ENCODE measurements at places on chromosomes 3 and 15.

GRCh38 chr3:132623646-132624045 lies 26.6 kb downstream of the ACKR4 start:
- no peak for DNase-seq

GRCh38 chr3:157147099-157147803 lies 12.7 kb downstream of the CCNL1 start:
- no peak for DNase-seq

DNA sequence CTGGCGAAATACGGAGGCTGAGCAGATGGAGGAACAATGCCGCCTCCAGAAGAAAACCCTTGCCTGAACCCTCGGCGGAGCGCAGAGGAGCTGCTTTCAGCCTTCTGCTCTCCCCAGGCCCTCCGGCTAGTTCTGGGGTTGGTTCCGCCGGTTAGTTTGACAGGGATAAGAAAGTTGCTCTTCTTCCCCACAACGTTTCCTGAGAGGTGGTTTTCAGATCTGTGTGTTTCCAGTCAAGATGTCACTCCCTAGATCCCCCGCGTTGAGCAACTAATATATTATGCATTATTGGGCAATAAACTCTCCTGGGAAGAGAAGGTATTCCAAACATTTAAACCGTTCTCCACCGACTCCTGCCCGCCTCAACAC lies 551 bp downstream of the NLGN1 start:
- DNase-seq: no peak

DNA sequence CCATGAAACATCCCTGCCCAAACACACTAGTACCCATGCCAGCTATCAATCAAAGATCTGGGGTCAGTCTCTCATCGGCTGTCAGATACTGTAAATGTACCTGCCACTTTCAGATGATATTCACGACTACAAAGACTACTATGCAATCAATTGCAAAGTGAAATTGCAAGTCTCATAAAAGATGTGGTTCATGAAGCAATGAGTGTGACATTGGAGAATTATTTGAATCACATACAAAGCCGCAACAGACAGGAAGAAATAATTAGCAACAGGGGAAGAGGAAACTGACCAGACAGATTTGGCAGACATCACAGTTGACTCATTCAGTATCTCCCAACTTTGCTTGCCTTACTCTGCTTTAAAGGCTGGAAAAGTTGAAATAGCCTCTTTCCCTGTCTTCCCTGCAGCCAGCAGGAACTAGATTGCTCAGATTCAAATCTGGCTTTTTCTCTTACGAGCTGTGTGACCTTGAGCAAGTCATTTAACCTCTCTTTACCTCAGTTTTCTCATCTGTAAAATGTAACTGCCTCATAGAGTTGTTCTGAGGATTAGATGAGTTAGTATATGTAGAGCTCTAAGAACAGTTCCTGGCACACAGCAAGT lies 95.7 kb upstream of the C3orf80 start:
- DNase-seq: no peak

GRCh38 chr15:20356911-20357480 lies 184.6 kb downstream of the GOLGA6L6 start:
- DNase-seq: no peak

GRCh38 chr3:173584093-173584837 lies 186.7 kb downstream of the NLGN1 start:
- no peak for DNase-seq

- no peak for DNase-seq
These were observed 17.3 kb downstream of the KCNH8 start for GRCh38 chr3:19165654-19166053.

- DNase-seq: no peak
These were observed 2.6 kb upstream of the HCLS1 start for GRCh38 chr3:121663171-121663847.

DNA sequence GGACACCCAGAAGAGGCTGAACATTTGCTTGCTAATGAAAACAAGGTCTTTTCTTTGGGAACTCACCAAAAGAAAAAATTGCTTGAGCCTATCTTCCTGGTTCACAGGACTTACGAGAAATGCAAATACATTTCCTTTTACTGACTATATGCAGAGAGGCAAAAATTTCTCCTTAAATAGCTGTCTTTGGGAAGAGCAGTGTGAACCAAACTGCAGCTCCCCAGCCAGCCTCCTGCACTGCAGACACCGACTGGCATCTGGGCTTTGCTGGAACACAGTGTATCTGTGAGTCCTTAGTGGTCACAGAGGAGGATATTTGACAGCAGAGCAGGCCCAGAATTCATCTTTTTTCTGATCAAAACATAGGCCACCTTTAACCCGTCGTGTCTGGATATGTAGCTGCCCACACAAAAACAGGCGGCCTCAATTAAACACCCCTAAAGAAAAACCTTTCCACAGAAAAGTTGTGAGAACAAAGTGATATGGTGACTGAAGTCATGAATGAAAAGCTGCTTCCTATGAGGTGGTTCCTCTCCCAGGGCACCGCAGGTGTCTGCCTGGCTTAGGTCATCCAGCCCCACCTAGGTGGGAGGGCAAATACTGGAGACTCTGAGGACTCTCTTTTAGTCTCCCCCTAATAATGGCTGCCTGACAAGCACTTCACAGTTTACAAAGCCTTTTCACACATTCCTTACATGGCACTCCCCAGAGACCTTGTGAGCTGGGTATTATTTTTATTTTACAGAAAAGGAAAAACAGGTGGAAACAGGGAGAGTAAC lies 46.1 kb upstream of the TMEM158 start:
- DNase-seq: no peak

Measured in stimulated activated CD4-positive, alpha-beta T cell treated with anti-CD3 and anti-CD28 coated beads, Interleukin-4, amount 100 ng/mL, for 4 hours (primary cell).